Placental epithelial cell (primary cell): ENCODE measurements at places on chromosomes 4 and X. TPM values are rescaled to one million over a fixed set of nuclear protein-coding genes. Genes with fewer than 3 reads are reported as not detected.

PDZD4 gene
- 0.39 TPM in 1 of 2 replicates, not detected in the other for total RNA-seq

SLC10A7 gene
- total RNA-seq: 9.4 and 22.1 TPM in 2 replicates

JADE3 gene
- total RNA-seq: 6.2 and 8.2 TPM in 2 replicates

NUP62CL gene
- 0.79 and 1.8 TPM in 2 replicates for total RNA-seq

FRMPD4 gene
- total RNA-seq: not detected in 2 replicates

UGT2B11 gene
- total RNA-seq: not detected in 2 replicates

ARHGAP10 gene
- 59.3 and 60.9 TPM in 2 replicates for total RNA-seq

DUX4 gene
- total RNA-seq: not detected in 2 replicates

ARSH gene
- total RNA-seq: 0.11 TPM in 1 of 2 replicates, not detected in the other

PNCK gene
- 5.1 TPM in 1 of 2 replicates, not detected in the other for total RNA-seq

FRMPD3 gene
- total RNA-seq: under 0.01 and 0.33 TPM in 2 replicates

MFSD8 gene
- 38.1 and 42.4 TPM in 2 replicates for total RNA-seq

FDCSP gene
- not detected in 2 replicates for total RNA-seq

TEX13A gene
- not detected in 2 replicates for total RNA-seq

FRMD7 gene
- under 0.01 TPM in 1 of 2 replicates, not detected in the other for total RNA-seq

FABP2 gene
- not detected in 2 replicates for total RNA-seq

MAPK10 gene
- total RNA-seq: 0.65 and 5.1 TPM in 2 replicates

CT45A3 gene
- total RNA-seq: not detected in 2 replicates

TLL1 gene
- under 0.01 TPM in 1 of 2 replicates, not detected in the other for total RNA-seq

PTPN13 gene
- 6.4 and 7.9 TPM in 2 replicates for total RNA-seq

RRH gene
- total RNA-seq: not detected in 2 replicates

XAGE1A gene
- not detected in 2 replicates for total RNA-seq

ITGB1BP2 gene
- 0.98 and 3.1 TPM in 2 replicates for total RNA-seq

ASMT gene
- not detected in 2 replicates for total RNA-seq

CXCL11 gene
- not detected in 2 replicates for total RNA-seq

SHROOM4 gene
- 5.9 and 8.2 TPM in 2 replicates for total RNA-seq

XK gene
- total RNA-seq: 0.33 and 0.39 TPM in 2 replicates
